ENCODE measurements at places on chromosomes 2 and 18.
A peak's percentile ranks its signal among the peaks of the same experiment; 100 is the strongest.

GRCh38 chr18:1993866-1994265, 577.4 kb downstream of the METTL4 start:
- no peak for DNase-seq

GRCh38 chr2:43018179-43019024, 208.0 kb downstream of the ZFP36L2 start:
- DNase-seq: peak; percentile 89

DNA sequence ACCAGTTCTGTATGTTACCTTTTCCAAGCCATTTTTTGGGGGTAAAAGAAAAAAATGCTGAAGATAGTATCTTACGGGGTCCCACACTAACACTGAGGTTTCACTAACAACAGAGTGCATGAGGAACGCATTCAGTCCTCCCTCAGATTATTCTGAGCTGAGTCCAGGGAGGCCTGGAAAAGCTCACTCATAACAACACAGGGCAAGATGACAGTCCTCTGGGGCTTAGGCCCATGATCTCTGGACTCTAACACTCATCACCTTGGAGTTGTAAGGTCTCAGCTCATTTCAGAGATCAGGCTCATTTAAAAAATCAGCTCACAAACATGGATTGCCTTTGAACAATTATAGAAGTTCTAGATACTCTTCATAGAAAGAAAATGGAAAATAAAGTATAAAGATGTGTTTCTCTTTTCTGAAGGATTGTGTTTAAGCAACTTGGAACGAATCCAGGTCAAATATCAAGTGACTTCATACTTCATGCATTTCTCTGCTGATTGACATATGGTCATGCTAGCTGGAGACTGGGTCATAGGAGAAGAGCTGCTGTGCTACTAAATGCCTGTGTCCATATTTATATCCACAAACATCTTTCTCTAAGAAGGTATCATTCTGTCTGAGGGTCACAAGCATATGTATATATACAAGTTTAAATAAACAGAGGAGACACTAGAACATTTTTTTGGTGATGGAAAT, 265.8 kb downstream of the ALK start:
- DNase-seq: no peak

DNA sequence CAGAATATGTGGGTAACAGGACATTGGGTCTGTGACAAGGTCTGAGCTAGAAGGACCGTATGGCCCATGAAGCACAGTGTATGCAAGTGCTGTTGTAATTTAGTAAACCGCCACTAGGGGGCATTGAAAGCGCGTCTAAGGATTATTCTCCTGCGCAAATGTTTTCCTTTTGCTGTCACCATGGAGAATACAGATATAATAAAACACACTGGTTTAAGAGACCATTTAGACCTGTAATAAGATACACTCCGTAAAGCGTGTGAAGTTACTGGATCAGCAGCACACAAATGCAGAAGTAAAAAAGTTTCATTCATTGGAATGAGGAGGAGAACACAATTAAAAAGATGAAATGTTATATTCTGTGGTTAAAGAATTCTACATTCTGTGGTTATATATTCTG, 272.4 kb downstream of the AGAP1 start:
- DNase-seq: peak; percentile 59

DNA sequence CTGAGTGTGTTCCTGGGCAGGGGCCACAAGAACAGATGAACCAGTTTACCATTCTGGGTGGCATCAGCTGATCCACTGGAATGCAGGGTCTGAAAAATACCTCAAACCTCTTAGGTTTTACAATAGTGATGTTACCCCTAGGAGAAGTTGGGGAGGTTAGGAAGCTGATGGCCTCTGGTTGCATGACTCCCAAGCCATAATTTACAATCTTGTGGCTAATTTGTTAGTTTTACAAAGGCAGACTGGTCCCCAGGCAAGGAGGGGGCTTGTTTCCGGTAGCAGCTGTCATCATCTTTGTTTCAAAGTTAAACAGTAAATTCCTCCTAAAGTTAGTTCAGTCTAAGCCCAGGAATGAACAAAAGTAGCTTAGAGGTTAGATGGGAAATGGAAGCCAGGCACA, 113.8 kb upstream of the SLC38A11 start:
- no peak for DNase-seq

- DNase-seq: no peak
Observed at GRCh38 chr18:63799189-63799588, 24.0 kb downstream of the SERPINB7 start.

DNA sequence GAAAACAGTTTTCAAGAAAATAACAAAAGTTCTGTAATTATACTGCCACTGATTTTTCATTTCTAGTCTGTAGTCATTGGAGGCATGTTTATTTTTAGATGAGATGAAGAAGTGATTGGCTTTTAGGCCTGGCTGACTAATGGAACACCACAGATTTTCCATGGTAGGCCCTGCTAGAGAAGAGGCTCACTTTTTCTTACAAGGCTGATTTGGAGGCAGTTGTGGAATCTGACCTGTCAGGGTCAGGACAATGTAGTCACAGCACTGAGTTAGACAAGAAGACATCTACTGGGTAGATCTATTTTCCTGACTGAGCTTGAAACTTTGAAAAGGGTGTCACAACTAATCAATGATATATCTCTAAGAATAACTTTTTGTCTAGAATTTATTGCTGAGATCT, 43.9 kb downstream of the KDM3A start:
- DNase-seq: no peak

GRCh38 chr2:238754259-238754658, 93.6 kb upstream of the TWIST2 start:
- no peak for DNase-seq

GRCh38 chr18:76064998-76065397, 430.0 kb downstream of the ZNF516 start:
- no peak for DNase-seq

DNA sequence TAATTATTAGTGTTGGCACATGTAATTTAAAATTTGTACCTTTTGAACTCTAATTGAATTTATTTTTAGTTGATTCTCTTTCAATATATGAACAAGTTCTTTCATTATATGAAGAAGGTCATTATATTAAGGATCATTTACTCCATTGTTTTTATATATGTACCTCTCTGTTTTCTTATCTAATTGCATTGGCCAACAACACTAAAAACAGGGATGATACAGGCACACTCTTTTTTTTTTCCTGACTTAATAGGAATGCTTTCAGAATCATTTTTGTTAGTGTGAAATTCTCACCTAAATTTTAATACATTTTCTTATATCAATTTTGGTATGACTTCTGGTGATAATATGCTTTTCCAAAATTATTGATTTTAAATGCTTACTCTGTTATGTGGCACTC, 75.0 kb upstream of the SCN1A start:
- DNase-seq: no peak
